ENCODE measurements at places on chromosomes 12 and 14. TPM values are rescaled to one million over a fixed set of nuclear protein-coding genes. Genes with fewer than 3 reads are reported as not detected.
A peak's percentile ranks its signal among the peaks of the same experiment; 100 is the strongest.

The RD3L gene
- not detected for total RNA-seq

The ACVRL1 gene
- not detected for total RNA-seq

The CCDC175 gene
- not detected for total RNA-seq

The ACSS3 gene
- not detected for total RNA-seq

The MIA2 gene
- 24.1 TPM for total RNA-seq

- no peak for DNase-seq
These were observed 45.5 kb downstream of the PRIMA1 start for GRCh38 chr14:93742761-93743160.

DNA sequence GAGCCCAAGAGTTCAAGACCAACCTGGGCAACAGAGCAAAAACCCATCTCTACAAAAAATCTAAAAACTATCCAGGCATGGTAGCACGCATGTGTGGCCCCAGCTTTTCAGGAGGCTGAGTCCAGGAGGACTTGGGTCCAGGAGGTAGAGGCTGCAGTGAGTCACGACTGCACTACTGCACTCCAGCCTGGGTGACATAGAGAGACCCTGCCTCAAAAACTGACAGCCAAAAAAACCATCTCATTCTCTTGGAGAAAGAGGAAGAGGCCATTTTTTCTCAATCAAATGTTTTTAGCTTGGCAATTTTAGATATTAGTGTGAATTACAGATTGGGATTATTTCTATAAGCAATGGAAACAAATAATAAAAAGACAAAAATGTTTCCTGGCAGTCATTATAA is 38.2 kb downstream of the ZFC3H1 start:
- no peak for DNase-seq

- DNase-seq = peak; percentile 13
These were observed 29.3 kb upstream of the ATF1 start for GRCh38 chr12:50734409-50735263.

Measured in activated CD4-positive, alpha-beta memory T cell treated with anti-CD3 and anti-CD28 coated beads for 36 hours (primary cell).